ENCODE measurements at places on chromosomes 5 and 9.
A peak's percentile ranks its signal among the peaks of the same experiment; 100 is the strongest.

- DNase-seq, result no peak
- H3K36me3 ChIP-seq, result peaks cover 9% of the 10 kb centered on the region
- H3K4me1 ChIP-seq, result peaks cover 11% of the 10 kb centered on the region
- H3K27me3 ChIP-seq, result no peaks in the 10 kb centered on the region
- no peak overlapping the region for H3K4me3 ChIP-seq
- H3K27ac ChIP-seq, result no peak overlapping the region
Measured at GRCh38 chr5:177511181-177511580, 1.6 kb upstream of the DOK3 start.

GRCh38 chr9:129945314-129945713, 97.7 kb downstream of the FNBP1 start:
- H3K27ac ChIP-seq, result peak overlapping the region; percentile 14
- H3K4me1 ChIP-seq, result peaks cover 11% of the 10 kb centered on the region
- no peaks in the 10 kb centered on the region for H3K27me3 ChIP-seq
- H3K36me3 ChIP-seq, result no peaks in the 10 kb centered on the region
- H3K4me3 ChIP-seq, result no peak overlapping the region
- peak; percentile 20 for DNase-seq

DNA sequence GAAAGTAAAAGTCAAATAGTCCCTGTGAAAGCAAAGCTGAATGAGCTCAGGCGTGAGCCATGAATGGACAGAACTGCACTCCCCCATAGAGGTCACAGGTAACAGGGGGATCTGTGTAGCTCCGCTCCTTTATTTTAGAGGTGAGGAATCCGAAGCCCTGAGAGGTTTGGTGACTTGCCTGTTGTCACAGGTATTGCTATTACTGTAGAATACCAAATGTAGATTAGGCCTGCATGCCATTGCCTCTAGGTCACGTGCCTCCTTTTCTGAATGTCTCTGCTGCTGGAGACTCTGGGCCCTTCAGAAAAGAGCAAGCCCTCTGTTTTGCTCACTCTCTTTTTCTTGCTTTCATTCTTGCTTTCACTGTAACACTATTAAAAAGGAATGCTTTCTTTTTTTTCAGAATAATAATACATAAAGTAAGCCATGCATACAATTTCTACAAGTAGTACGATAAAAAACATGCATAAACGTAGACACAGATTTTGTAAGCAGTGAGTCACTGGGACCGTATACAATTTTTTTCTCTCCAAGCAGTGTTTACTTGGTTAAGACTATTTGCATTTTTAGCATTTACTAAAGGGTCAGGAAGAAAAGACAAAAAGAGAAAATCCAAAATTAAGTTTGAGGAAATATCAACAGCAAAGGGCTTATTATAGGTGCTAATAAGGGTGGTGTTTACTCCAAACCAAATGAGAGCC, 568.7 kb upstream of the ADAMTS16 start:
- H3K27me3 ChIP-seq, result no peaks in the 10 kb centered on the region
- no peak overlapping the region for H3K27ac ChIP-seq
- H3K4me1 ChIP-seq, result no peaks in the 10 kb centered on the region
- DNase-seq, result no peak
- no peaks in the 10 kb centered on the region for H3K36me3 ChIP-seq

DNA sequence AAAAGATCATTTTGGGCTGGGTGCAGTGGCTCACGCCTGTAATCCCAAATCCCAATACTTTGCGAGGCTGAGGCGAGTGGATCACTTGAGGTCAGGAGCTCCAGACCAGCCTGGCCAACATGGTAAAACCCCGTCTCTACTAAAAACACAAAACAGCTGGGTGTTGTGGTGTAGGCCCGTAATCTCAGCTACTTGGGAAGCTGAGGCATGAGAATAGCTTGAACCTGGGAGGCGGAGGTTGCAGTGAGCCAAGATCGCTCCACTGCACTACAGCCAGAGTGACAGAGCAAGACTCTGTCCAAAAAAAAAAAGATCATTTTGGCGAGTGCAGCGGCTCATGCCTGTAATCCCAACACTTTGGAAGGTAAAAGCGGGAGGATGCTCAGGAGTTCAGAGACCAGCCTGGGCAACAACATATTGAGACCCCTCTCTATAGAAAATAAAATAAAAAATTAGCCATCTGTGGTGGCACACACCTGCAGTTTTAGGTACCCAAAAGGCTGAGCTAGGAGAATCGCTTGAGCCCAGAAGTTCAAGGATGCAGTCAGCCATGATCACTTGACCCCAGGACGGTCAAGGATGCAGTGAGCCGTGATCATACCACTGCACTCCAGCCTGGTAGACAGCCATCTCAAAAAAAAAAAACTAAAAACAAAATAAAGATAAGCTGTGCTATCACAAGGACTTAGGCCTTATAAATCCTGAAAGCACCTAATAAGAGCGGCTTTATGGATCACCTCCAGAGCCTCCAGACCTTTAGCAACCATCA, 16.2 kb downstream of the PPP2CA start:
- no peak overlapping the region for H3K27ac ChIP-seq
- no peaks in the 10 kb centered on the region for H3K27me3 ChIP-seq

DNA sequence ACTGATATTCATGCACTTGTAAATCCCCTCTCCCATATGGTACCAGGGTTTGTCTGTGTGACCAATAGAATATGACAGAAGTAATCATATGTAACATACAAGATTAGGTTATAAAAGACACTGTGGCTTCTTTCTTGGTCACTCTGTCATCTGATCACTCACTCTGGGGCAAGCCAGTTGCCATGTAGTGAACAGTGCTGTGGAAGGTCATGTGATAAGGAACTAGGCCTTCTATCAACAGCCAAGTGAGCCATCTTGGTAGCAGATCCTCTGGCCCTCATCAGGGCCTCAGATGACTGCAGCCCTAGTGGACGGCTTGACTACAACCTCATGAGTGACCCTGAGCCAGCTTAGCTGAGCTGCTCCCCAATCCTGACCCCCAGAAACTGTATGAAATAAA, 30.0 kb upstream of the MATR3 start:
- no peaks in the 10 kb centered on the region for H3K4me1 ChIP-seq
- DNase-seq, result peak; percentile 17
- no peak overlapping the region for H3K27ac ChIP-seq
- H3K4me3 ChIP-seq, result no peak overlapping the region
- H3K36me3 ChIP-seq, result no peaks in the 10 kb centered on the region

- peak overlapping the region; percentile 92 for H3K27ac ChIP-seq
- no peaks in the 10 kb centered on the region for H3K36me3 ChIP-seq
Measured at GRCh38 chr5:76789991-76790581, 28.7 kb upstream of the F2RL1 start.

- H3K36me3 ChIP-seq, result no peaks in the 10 kb centered on the region
- no peak overlapping the region for H3K4me3 ChIP-seq
- H3K27me3 ChIP-seq, result no peaks in the 10 kb centered on the region
Measured at GRCh38 chr5:172180936-172181335, 7.1 kb downstream of the STK10 start.

GRCh38 chr9:129640871-129641749, 841 bp downstream of the ASB6 start:
- peak overlapping the region; percentile 74 for H3K27ac ChIP-seq
- H3K4me1 ChIP-seq, result peaks cover 12% of the 10 kb centered on the region
- peaks cover 13% of the 10 kb centered on the region for H3K36me3 ChIP-seq

Data from GM23248 (cell line).